ENCODE measurements at places on chromosomes 12 and 14. TPM values are rescaled to one million over a fixed set of nuclear protein-coding genes. Genes with fewer than 3 reads are reported as not detected.

Gene TRIM9
- polyA plus RNA-seq = 0.29 TPM

Gene RASSF9
- 0.41 TPM for polyA plus RNA-seq

Gene KLRD1
- 2.2 TPM for polyA plus RNA-seq

Gene AQP6
- polyA plus RNA-seq = 0.03 TPM

Gene KSR2
- polyA plus RNA-seq = 0.02 TPM

Gene OASL
- 2.9 TPM for polyA plus RNA-seq

Gene FOXN4
- 0.05 TPM for polyA plus RNA-seq

Gene FGF23
- not detected for polyA plus RNA-seq

Gene APOF
- not detected for polyA plus RNA-seq

Gene CCDC38
- 0.46 TPM for polyA plus RNA-seq
